ENCODE measurements at places on chromosomes 16 and 17.
A peak's percentile ranks its signal among the peaks of the same experiment; 100 is the strongest.

DNA sequence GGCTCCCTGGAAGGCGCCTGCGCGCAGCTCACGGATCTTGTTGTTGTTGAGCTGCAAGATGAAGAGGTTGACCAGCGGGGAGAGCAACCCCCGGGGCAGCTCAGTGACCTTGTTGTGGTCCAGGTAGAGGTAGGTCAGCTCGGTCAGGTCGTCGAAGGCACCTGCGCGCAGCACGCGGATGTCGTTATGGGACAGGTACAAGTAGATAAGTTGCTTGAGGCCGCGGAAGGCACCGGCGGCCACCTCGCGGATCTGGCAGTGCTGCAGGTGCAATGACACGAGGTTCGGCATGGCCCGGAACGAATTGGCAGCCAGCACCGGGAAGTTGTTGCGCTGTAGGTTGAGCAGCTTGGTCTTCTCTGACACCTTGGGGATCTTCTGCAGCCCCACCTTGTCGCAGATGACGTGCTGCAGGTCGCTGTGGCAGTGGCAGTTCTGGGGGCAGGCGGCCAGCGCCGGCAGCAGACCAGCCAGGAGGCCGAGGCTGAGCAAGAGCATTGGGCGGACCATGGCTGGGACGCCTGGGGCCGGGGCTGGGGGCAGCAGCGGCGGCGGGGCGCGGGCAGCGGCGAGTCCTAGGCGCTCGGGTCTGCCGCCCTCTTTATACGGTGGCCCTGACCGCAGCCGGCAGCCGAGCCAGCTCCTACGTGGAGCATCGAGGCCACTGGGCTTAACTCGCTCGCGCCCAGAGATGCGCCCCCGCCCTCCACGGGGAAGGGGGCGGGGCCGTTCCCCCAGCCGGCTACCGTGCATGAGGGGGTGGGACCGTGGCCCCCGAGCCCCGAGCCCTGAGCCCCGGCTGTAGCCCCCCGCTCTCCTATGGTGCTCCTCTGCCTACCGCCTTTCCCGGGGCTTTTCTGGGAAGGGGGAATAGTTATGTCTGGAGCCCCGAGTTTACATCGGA, at the start of gene CHAD:
TSS of gene CHAD (minus strand) at position 577 of the 904 bp plus-strand sequence. CDS start at position 510, 67 bp downstream.
- no peak for DNase-seq

GRCh38 chr17:83138820-83139219, 59.4 kb downstream of the METRNL start:
- DNase-seq, result no peak

DNA sequence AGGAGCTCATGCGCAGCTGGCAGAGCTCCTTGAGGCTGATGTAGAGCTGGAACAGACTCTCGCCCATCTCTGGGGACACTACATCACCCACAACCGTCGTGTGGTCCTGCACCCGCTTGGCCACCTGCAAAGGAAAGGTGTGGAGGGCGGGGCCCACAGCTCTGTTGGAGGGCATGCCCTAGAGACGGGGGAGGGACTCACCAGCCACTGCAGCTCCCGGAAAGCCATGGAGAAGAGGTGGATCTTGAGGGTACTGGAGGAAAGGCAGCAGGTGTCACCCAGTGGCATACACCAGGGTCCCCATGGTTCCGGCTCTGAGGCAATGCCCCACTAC, 8.6 kb downstream of the UNC13D start:
- no peak for DNase-seq

DNA sequence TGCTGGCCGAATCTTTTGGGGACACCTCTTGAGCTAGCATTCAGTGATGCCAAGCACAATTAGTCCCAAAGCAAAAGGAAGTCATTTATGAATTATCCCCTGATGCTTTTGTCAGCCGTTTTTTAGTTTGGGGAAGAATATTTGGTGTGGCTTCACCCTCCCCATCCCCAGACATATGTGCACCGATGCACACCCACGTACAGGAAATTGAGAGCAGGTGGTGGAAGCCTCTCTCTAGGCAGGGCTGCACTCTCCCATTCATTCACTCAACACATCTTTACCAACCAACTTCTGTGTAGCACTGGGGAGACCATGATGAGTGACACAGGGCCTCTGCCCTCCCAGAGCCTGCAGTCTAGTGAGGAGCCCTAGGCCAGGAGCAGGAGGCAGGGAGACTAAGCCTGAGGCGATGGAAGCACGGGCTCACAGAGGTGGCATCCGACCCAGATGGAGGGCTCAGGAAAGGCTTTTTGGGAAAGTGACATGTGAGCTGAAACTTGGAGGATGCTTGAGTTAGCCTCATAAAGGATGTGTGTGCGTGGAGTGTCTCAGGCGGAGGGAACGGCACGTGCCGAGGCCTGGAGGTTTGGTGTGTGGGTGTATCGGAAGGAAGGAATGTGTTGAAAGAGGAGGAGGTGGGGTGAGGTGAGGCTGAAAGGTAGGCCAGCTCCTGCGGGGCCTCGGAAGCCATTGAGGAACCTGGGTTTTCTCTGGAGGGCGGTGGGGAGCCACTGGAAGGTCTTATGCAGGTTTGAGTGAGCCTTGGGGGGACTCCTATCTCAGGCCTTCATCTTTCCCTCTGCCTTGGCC, 43.8 kb downstream of the PSME3IP1 start:
- DNase-seq, result no peak

- no peak for DNase-seq
Measured at GRCh38 chr16:1773703-1774447, 941 bp upstream of the MRPS34 start.

GRCh38 chr17:64075913-64076312, 54.0 kb downstream of the ERN1 start:
- DNase-seq, result no peak

DNA sequence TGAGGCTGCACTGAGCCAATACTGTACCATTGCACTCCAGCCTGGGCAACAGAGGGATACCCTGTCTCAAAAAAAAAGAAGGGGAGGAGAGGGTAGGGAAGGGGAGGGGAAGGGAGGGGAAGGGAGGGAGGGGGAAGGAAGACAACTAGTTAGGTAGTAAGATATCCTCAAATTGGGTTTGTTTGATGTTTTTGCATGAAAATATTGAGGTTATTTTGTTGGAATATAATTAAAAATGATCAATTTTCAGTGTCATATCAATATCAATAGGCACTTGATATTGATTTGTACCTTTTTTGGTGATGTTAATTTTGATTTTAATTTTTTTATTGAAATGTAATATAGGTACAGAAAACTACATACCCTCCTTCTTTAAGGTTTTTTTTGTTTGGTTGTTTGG, 16.6 kb upstream of the PDP2 start:
- DNase-seq, result no peak

- no peak for DNase-seq
Measured at GRCh38 chr16:9116141-9116540, 24.7 kb downstream of the HAPSTR1 start.

GRCh38 chr16:62711797-62712196, 675.6 kb upstream of the CDH8 start:
- no peak for DNase-seq

DNA sequence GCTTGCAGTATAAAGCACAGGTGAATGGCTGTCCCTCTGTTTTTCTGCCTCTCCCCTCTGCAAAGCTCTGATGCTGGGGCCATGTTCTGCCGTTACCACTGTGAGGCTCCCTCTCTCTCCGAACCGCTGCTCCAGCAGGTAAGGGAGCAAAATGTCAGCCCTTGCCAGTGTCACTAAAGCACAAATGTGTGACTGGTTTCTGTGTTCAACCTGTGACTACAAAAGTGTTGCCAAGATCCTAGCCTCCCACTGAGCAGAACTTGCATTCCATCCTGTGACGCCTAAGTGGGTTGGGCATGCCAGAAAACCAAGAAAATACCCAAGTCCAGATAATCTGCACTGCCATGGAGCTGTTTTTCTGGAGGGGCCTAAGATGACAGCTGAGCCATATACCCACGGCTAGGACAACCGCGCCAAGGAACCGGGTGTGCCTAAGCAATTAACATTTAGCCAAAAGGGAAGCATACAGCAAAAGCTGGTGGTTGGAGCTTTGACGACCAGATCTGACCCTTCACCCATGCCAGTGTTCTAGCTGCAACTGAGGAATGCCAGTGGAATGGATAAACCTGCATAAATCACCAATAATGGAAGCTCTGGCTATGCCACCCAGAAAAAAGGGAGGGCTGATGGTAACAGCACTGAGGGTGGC, 35.0 kb downstream of the PSME3IP1 start:
- no peak for DNase-seq

GRCh38 chr17:80991645-80992076, at the start of gene CHMP6:
Gene CHMP6 (plus strand): TSS chr17:80991841. CDS start chr17:80991919, 78 bp downstream.
- DNase-seq, result peak; percentile 75

DNA sequence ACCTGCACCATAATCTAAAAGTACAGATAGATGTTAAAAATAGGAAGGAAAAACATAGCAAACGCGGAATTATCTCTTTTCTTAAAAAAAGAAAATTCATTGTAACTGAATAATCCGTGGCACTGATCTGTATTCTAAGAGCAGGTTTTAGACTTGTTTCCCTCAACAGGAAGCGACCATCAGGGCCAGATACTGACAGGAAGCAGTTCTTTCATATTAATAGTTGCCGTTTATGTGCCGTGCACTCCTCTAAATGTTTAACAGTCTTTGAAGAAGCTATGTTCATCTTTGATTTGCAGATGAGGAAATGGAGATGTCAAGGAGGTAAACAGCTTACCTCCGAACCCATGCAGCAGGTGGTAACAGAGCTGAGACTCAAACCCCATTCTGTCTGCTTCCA, 23.6 kb downstream of the DYNLRB2 start:
- DNase-seq, result no peak

DNA sequence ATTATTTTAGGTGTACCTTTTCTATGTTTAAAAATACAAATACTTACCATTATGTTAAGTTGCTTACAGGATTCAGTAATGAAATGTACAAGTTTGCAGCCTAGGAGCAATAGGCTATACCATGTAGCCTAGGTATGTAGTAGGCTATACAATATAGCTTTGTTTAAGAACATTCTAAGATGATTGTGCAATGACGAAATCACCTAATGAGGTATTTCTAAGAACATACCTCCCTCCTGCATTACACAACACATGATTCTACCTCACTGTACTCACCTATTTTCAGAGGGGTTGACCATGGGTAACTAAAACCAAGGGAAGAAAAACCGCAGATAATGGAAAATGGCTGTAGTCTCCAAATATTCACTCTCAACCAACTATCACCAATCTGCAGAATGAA, 35.3 kb upstream of the TBC1D3K start:
- DNase-seq, result no peak

DNA sequence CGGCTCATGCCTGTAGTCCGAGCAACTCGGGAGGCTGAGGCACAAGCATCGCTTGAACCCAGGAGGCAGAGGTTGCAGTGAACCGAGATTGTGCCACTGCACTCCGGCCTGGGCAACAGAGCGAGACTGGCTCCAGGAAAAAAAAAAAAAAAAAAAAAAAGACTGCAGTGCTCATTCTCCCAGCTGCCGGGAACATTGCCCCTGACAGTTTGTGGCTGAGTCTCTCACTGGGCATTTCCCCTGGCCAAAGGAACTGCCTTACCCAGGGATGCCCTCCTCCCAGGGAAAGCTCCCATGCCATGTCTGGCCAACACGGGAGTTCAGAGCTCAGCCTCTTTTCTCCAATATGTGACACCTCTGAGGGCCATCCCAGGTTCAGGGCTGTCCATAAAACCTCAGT, 21.3 kb upstream of the USP10 start:
- DNase-seq, result no peak

- no peak for DNase-seq
Measured at GRCh38 chr17:77848257-77848656, 110.2 kb upstream of the TNRC6C start.

DNA sequence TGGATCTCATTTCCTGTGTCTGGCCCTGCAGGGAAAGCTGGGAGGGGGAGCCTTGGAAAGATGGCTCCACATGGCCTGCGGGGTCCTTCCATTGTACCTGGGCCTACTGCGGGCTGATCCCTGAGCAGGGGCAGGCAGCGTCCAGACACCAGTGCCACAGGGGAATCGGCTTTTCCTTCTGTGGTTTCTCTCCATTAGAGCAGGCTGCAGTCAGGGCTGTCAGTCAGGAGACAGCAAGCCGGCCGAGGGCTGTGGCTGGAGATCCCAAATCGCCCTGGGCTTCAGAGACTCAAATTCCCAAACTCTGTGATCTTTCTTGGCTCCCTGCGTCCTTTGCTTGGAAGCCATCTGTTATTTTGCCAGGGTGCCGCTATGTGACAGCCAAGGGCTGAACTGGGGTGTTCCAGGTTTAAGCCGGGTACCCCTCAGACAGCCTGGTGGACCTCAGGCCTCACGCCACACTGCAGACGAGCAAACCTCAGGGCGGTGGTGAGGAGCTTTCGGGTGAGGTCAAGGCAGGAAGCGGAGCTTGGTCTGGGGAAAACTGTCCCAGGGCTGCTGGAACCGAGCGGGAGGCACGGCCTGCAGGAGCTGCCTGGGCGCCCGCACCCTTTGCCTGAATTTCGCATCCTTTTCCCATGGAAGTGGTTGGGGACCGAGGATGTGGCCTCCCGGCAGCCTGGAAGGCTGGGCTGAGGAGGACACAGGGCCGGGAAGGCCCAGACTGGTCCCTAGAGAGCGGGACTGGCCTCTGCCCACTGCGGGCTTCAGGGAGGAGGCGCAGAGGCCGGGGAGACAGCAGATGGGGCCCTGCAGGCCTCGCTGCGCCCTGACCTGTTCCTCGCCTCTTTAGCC, 1.5 kb upstream of the CPNE7 start:
- no peak for DNase-seq

DNA sequence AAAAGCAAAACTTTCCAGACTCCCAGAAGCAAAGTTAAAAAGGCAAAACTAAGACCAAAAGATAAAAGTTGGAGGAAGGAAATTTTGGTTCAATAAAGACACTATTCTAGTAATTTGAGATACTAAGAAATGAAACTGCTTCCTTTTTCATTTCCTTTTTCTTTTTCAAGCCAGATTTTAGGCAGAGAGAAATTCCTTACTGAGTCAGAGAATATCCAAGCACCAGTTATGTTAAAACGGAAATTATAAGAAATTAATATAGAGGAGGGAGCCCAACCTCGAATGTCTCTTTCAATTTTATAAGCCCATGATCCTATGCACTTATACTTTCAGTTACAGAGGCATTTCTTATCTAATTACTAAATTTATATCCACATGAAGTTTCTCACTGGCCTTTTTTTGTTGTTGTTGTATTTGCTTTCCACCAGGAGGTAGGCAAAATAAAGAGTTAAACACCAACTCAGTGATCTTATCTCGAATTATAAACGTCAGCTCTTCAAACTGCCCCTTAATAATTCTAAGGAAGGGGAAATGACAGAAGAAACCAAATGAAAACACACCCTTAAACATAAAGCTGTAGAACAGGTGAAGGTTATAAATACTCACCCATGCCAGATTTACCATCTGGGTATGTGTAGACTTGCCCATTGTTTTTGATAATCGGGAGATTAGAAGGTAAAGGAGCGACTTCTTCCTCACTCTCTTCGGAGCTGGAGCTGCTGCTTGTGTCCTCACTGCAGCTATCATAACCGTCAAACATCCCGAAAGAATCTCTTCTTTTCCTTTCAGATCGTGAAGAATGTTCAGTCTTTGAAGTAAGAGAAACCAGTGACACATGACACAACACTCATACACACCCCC, 35.2 kb downstream of the MBTD1 start:
- no peak for DNase-seq

GRCh38 chr16:51888016-51888415, 658.9 kb downstream of the TOX3 start:
- no peak for DNase-seq
